ENCODE measurements at places on chromosomes 7 and 10.

GRCh38 chr7:158576050-158576762 is 11.4 kb downstream of the PTPRN2 start:
- no peak for DNase-seq

DNA sequence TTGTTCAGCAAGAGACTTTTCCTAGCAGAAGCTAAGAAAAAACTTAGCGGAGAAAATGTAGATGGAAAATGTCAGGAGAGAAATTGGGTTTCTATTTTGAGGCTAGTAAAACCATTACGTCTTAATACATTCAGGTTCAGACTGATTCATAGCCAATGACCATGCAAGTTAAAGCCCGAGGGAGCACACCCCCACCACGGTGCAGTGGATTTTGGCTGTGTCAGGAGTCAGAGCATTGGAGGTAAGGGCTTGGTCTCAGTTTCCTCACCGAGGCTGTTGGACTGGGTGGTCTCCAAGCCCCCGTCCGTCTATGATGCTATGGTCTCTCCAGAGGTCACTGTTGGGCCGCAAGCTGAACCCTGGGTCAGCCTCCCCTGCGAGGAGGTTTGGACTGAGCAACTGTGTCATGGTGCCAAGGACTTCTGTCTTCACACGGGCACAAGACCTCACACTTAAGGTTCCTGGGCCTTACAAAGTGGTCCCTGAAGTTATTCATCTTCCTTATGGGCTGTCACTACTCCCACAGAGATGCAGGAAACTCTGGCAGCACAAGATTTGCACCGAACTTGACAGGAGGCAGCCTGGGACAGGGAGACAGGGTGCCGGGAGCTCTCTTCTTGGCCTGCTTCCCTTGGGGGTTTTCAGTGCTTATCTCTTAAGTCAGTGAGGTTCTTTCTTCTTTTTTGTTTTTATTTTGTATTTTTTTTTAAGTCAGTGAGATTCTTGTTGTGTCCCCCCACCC is 186.8 kb downstream of the PHTF2 start:
- DNase-seq = no peak

- no peak for DNase-seq
Measured at GRCh38 chr7:76280408-76280807, 22.1 kb upstream of the HSPB1 start.

- no peak for DNase-seq
Measured at GRCh38 chr7:54783952-54784351, 24.9 kb upstream of the SEC61G start.

- no peak for DNase-seq
Measured at GRCh38 chr7:13068032-13068431, 380.6 kb downstream of the ARL4A start.

DNA sequence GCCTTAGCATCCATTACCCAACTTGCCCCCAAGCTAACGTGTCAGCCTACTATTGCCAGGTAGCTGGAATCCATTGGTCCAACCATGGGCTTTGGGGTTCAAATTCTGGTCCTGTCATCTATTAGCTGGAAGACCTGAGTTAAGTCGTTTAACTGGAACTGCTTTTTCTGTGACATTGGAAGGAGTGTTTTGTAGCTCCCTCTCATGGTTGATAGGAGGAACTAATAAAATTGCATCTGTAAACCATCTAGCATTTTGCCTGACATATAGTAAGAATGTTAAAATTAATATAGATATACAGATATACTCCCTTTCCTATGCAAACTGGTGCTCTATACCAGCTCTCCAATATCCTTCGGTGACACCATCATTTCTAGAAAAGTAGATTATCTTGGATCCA is 23.8 kb upstream of the SLF2 start:
- DNase-seq = no peak

- no peak for DNase-seq
Measured at GRCh38 chr10:26323219-26323618, 106.6 kb downstream of the GAD2 start.
